ENCODE measurements at places on chromosomes 2 and 18.

- DNase-seq, result peak; percentile 24
Observed at GRCh38 chr18:34729264-34729663, 19.2 kb downstream of the DTNA start.

GRCh38 chr2:101951296-101951695 is 40.5 kb upstream of the IL1R2 start:
- no peak for DNase-seq

DNA sequence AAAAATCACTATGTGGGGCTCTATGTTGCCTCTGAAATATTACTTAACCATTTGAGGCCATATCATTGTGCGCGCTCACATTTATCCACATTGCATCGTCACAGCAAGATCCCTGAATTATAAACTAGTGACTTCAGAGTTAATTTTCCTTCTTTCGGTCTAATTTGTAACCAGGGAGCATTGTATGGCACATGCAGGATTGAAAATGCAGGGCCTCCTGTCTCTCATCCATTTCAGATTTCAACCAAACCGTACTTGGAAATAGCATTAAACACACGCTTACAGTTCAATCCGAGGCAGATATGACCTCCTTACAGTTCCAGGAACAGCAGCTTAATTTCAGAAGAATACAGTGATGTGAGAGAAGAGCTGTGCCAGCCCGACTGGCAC is 532 bp downstream of the MYOM1 start:
- no peak for DNase-seq

- DNase-seq, result no peak
Observed at GRCh38 chr2:9071584-9072124, 68.2 kb upstream of the MBOAT2 start.

DNA sequence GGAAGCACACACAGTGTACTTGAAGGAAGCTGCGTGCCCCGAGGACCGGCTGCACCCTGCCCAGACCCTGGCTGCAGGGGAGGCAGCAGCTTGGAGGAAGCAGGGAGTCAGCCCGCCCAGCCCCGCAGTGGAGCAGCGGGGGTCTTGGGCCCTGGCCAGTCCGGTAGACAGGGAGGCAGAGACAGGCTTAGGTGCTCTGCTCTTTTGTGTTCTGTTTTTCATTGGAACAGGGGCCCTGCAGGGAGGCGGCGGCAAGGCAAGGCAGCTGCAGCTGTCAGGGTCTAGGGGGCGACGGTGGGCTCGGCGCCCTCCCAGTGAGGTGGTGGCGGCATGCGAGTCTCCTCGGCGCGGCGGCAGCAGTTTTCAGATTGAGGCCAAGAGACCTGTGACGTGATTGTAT is 53.3 kb upstream of the TFCP2L1 start:
- no peak for DNase-seq

DNA sequence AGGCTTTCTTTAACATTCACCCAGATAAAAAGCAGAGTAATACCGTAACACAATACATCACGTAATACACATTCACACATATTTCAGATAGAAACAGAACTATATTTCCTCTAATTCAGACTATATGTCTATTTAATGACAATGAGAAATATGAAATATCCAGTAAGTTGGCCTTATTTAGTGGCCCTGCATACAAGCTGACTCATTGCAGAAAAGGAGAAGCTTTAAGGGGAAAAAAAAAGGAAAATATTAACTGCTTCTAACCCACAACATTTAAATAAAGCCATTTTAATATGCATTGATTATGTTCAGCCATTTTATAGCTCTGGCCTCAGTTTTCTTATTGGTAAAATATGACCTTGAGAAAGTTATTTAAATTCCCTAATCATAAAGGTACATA is 94.8 kb downstream of the PPP1R1C start:
- no peak for DNase-seq

DNA sequence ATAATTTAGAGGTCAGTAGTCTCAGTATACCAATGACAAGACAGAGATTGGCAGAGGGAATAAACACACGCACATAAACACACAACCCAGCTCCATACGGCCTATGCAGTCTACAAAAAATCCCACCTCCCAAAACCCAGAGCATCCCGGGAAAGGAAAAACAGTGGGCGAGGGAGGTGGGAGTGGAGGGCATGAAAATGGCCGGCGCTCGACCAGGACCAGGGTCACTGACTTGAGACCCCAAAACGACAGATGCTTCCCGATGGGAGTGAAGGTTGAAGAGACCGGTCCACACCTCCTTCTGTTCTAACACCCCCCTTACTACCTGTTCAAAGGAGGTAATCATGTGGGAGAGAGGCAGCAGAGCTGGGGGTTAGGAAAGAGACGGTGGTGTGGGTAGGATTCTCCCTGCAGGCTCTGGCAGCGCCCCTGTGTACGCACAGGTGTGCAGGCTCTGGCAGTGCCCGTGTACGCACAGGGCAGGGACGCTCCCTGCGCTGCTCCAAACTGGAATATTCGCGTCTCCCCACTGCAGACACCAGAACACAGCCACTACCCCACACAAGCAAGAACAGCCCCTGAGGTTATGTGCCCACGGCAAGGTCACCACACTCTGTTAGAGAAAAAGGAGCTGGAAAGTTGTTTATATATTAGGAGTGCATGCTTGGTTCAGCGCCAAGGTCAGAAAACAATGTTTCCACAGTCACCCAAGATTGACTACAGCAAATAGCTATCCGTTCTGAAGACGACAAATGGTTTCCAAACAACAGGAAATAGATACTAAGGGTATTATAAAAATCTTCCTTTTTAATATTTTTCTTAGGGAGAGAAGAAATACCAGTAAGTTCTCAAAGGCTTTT is 67.9 kb downstream of the EIPR1 start:
- peak; percentile 68 for DNase-seq

- DNase-seq, result no peak
Observed at GRCh38 chr2:197229509-197230443, 80.8 kb downstream of the ANKRD44 start.
